ENCODE measurements at places on chromosomes 5 and 9.

DNA sequence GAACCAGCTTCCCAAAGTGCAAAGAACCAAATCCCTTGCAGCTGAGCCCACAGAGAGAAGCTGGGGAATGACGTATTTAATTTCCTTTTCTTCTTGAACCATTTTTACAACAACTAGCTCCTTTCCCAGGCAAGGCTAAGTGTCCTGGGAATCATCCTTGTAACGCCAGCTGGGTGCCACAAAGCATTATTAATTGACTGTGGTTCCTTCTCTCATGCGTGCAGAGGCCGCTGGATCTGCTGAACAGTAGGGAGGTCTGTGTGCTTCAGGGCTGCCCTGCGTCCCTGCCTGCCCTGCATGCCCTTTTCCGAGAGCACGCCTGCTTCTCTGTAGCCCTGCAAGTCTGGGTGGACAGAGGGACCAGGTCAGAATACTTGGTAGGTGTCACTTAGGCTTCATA lies 124.1 kb upstream of the OTULINL start:
- no peak for DNase-seq

- DNase-seq: no peak
Measured at GRCh38 chr5:61896811-61897210, 409.2 kb upstream of the KIF2A start.

GRCh38 chr5:2254880-2255750 lies 372.4 kb upstream of the IRX4 start:
- no peak for DNase-seq

DNA sequence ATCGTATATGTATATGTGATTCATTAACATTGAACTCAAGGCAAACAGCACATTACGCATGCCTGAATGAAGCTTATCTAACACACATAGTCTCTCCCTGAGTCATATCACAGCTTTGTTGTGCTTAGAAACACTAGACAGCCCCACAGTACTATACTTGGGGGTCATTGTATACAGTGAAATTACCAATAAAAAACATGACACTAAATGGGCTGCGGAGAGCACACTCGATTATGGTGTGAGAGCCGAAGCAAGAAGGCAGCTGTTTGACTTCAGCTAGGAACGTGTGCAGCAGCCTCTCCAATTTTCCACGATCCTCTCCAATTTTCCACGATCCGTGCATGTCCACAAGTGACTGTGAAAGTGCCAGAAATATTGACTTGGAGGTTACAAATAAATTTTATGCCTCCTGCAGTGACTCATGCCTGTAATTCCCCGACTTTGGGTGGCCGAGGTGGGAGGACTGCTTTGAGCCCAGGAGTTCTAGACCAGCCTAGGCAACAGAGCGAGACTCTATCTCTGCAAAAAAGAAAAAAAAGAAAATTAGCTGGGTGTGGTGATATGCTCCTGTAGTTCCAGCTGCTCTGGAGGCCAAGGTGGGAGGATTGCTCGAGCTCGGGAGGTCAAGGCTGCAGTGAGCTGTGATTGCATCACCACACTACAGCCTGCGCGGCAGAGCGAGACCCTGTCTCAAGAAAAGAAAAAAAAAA lies 102.4 kb downstream of the DAPK1 start:
- no peak for DNase-seq

DNA sequence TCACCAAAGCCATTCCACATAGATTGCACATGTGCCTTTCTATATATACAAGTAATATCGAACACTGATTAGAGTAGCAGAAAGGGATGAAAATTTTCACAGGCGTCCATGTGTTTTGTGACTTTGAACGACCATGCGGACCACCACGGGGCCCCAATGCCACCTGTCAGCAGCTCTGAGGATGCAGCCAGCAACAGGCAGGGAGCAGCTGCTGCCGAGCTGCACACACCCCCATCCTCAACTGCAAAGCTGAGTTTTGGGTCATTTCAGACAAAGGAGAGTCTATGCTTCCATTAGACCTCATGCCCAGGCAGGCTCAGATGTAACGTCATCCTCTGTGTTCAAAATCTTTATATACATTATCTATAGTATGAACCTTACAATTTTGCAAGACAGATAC lies 503.8 kb downstream of the IRX1 start:
- DNase-seq: no peak
